Pericardium fibroblast (primary cell): ENCODE measurements at places on chromosomes 7 and 10. TPM values are rescaled to one million over a fixed set of nuclear protein-coding genes. Genes with fewer than 3 reads are reported as not detected.

Gene ADRA2A
- total RNA-seq: under 0.01 and 3.7 TPM in 2 replicates

Gene RELN
- total RNA-seq: under 0.01 and 1.6 TPM in 2 replicates

Gene WIPF3
- 0.17 TPM in 1 of 2 replicates, not detected in the other for total RNA-seq

Gene NUTM2E
- 0.47 TPM in 1 of 2 replicates, not detected in the other for total RNA-seq

Gene MICALL2
- 18.3 and 19.3 TPM in 2 replicates for total RNA-seq
